ENCODE measurements at places on chromosomes 1 and 21.
A peak's percentile ranks its signal among the peaks of the same experiment; 100 is the strongest.

GRCh38 chr1:15825800-15826199 lies 18.4 kb upstream of the UQCRHL start:
- no peak for DNase-seq

GRCh38 chr1:203531063-203531462 lies 37.1 kb downstream of the OPTC start:
- DNase-seq, result no peak

GRCh38 chr21:15383588-15383987 lies 318.8 kb upstream of the NRIP1 start:
- no peak for DNase-seq

GRCh38 chr1:223748405-223748772 lies 36.0 kb downstream of the CAPN2 start:
- DNase-seq, result no peak

- DNase-seq, result no peak
These were observed 106.6 kb upstream of the POU3F1 start for GRCh38 chr1:38153066-38153777.

DNA sequence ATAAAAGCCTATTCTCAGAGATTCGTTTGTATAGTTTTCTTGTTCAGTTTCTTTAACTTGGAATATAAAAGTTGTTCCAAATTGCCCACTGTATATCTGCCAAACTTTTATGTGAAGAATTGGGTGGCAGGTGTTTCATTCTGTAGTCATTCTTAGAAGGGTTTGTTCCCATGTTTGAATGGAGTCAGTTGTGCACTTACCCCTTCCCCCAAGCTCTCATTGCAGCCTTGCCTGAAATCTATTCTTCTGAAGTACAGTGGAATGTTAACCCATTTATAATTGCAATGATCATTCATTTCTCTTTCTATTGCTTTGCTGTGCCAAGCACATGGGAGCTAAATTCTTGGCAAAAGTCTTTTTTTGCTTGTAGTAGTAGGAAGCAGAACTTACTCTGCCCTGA lies 375.3 kb upstream of the C1orf87 start:
- no peak for DNase-seq

GRCh38 chr1:9867408-9868243 lies 42.4 kb downstream of the CTNNBIP1 start:
- peak; percentile 76 for DNase-seq

DNA sequence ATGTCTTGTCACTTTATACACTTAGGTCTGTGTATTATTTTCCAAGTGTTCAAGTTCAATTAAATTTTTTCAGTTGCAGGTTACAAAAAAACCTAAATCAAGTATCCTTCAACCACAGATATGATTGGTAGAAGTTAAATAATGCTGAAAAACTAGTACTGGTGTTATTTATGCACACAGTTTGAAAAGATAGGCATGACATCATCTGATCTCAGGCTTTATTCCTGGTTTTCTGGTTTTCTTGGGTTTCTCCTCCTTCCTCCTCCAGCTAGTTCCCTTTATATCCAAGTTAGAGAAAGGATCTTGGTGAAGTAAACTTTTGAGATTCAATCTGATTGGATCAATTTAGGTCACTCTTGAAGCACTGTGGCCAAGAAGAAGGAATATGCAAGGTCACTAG lies 1201.1 kb upstream of the B3GALT2 start:
- DNase-seq, result no peak

DNA sequence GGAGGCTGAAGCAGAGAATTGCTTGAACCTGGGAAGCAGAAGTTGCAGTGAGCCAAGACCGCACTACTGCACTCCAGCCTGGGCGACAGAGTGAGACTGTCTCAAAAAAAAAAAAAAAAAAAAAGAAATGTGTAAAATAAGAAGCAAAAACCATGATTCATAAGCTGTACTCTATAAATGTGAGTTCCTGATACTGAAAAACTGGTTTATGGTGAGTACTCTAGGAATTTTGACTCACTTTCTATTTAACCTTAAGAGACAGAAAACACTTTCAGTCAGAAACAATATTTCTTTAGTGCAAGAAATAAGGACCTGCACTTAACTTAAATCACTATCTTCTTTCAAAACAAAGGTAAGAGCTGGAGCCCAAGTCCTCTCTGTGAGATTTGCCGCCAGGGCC lies 19.9 kb upstream of the POU2F1 start:
- peak; percentile 57 for DNase-seq

GRCh38 chr1:9422911-9423505 lies 116.3 kb upstream of the SLC25A33 start:
- no peak for DNase-seq

DNA sequence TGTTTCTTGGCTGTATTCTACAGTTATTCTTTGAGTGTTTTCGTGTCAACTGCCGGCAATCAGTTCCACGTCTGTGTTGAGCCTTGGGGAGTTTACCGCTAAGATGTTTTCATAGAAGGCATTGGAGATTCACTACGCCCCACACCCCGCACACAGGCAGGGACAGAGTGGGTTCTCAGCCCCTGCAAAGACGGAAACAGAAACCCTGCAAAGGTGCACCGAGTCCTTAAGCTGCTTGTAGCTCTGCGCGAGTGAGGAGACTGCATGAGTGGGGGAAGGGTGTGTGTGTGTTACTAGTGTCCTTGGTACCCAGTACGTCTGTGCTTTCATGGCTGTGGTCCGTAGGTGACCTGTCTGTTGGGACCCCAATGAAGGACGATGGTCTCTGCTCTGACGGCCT lies 1.9 kb downstream of the LHX4 start:
- no peak for DNase-seq

All from epithelial cell of esophagus (primary cell).